ENCODE measurements at places on chromosomes 7 and 10. TPM values are rescaled to one million over a fixed set of nuclear protein-coding genes. Genes with fewer than 3 reads are reported as not detected.
A peak's percentile ranks its signal among the peaks of the same experiment; 100 is the strongest.

DNA sequence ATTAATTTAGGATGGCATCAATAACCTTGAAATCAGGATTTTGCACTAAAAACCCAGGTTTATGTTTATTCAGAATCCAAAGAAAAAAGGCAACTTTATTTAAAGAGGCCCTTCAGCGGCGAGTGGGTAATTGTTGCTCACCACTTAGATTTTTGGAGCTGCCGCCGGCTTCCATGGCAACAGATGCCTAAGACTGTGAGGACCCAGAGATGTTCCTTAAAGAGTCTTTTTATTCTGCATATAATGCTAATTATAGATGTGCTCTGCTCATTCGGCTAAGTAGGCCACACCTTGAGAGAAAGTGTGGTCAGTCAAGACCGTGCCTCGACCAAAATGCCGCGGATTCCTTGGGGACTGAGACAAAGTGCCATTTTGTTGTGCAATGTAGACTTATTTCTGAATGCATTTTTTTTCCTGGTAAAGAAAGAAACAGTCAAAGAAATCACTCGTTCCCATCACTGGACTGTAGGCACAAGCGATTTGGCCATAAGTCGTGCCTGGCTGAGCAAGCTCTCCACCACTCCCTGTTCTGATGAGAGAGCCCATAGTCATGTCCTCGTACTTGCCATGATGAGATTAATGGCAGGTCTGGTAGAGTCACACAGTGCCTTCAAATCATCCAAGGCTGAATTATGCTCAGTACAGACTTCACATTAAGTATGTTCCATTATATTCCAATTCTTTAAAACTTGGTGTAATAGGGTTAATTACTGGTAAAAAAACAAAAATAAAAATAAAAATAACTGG is 21.4 kb upstream of the MGMT start:
- no peak for DNase-seq

GRCh38 chr10:45308707-45309106 is 6.7 kb downstream of the OR13A1 start:
- DNase-seq: no peak

GRCh38 chr7:17530244-17530643 is 231.8 kb downstream of the AHR start:
- no peak for DNase-seq

GRCh38 chr10:114684084-114684821 is 26.2 kb upstream of the ABLIM1 start:
- DNase-seq: no peak

DNA sequence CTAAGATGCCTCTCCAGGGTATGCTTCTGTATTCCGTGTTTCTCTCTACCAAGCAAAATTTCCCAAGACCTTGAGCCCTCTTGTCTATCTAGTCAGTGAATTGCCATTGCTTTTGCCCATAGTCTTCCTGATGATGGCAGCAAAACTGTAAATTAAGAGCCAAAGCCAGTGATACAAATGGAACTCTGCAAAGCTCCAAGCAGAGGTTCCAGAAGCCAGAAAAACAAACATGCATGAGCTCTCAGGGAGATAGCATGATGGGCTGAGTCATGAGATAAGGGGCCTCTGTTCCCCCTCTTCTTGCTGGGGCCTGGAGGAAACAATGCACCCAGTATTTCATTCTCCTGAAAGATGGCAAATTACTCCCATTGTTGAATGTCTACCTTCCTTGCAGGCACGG is 24.7 kb downstream of the LSMEM1 start:
- DNase-seq: no peak

DNA sequence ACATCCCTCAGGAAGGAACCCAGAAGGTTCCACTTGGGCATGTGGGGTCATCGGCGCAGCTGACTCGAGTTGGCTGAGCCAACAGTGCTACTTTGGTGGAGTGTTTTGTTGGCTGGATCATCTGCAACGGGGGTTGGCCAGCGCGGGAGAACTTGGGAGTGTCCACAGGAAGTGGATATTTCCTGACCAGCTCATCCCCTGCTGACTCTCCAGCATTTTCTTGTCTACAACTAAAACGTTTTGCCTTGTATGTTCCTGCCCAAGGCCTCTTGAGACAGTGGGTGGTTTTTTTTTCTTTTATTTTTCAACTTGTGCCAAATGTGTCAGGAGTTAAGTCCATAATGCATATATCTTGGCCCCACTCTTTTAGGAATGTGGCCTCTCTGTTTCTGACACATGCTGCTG is 208.6 kb downstream of the ZNF365 start:
- no peak for DNase-seq

Gene SP8
- total RNA-seq: 33.7 TPM

DNA sequence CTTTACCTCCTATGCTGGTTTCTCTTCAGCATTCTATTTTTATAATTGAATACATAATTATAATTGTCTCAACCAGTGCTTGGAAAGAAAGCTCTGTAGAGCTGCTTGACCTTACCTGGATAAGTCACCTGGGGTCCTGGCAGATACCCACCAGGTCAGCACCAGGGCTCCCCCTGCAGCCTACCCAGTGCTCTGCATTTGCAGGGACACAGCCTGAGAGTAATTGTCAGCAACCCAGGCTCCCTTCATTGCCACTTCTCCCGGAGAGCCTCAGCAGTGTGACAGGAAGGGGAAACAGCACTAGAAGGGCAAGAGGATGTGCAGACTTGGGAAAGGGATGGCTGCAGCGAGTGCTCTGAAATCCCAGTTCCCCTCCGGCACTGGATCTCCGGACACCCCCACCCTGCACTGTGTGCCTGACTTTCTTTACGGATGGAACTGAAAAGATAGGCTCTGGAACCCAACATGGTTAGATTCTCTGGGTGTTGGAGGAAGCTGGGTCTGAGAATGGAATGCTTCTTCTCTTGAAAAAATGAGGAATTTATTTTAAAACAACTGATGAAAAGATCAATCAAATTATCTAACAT is 11.4 kb upstream of the PAX4 start:
- peak; percentile 9 for DNase-seq

GRCh38 chr10:9878383-9878782 is 1139.3 kb upstream of the CELF2 start:
- DNase-seq: no peak

- no peak for DNase-seq
These were observed 58.2 kb upstream of the DNAAF5 start for GRCh38 chr7:668139-668931.

DNA sequence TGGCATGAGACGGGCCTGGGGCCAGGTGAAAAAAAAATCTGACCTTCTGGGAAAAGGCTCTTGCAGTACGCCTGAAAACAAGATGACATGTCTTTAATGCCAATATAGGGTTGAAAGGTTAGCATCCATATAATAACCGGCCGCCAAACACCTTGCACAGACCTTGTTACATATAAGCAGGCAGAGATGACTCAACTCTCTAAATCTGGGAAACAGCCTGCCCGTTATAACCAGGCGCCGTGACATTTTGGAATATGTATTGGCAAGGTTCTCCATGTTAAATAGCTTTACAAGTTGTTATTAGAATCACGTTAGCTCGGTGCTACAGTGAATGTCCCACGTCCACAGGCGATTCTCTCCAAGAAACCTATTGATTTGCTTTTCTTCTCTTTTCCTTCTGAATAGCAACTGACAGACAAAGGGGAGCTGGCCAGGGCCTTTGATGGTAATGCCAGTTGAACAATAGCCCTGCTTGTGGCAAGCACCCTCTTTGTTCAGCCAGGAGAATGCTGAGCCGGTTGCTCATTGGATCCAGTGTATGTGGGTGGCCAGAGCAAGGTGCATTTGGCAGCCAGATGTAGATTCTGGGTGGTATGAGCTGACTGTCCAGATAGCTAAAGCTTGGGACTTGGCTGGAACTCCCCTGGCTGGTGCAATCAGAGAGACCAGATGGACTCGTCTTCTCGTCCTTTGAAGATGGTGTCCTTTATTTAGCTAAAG is 80.1 kb upstream of the AUTS2 start:
- DNase-seq: peak; percentile 20

- no peak for DNase-seq
These were observed 54.4 kb upstream of the TMEM273 start for GRCh38 chr10:49242604-49243003.

Gene TAS2R4
- 1.1 TPM for total RNA-seq

Measured in neural crest cell (in vitro differentiated cells).